ENCODE measurements at places on chromosomes 6 and 20.

GRCh38 chr20:58907320-58908137 is 55.0 kb downstream of the GNAS start:
- DNase-seq, result peak; percentile 98

- no peak for DNase-seq
These were observed 2.4 kb downstream of the SYNE1 start for GRCh38 chr6:152634773-152635172.

DNA sequence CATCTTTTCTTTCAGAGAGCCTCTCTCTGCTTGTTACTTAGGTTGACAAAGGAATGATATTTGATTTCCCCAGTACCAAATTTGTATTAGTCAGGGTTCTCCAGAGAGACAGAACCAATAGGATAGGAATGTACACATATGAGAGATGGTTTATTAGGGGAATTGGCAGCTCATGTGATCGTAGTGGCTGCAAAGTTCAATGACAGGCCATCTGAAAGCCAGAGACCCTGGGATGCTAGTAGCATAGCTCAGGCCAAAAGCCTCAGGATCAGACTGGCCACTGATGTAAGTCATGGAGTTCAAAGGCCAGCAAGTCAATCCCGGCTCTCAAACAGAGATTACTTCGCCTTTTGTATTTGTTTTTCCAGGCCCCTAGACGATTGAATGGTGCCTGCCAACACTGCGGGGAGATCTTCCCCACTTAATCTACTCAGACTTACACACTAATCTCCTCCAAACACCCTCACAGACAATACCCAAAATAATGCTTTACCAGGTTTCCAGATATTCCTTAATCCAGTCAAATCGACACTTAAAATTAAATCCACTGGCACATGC is 215.5 kb downstream of the ALDH8A1 start:
- DNase-seq, result no peak

DNA sequence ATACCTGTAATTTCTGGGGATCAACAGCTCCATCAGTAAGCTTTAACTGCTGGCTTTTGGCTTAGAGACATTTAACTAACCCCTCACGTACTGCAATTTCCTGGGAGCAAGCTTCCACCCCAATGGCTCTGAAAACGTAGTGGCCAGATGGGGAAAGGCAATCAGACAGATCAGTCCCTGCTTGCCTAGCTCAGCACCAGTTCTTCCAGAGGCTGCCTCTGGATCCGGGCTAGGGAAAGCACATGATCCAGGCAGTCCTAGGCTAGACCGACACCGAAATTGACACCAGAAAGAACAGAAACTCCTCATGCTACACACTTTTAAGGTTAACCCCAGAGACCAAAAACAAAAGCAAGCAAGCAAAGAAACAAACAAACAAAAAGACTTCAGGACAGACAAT is 13.3 kb downstream of the PREP start:
- no peak for DNase-seq

DNA sequence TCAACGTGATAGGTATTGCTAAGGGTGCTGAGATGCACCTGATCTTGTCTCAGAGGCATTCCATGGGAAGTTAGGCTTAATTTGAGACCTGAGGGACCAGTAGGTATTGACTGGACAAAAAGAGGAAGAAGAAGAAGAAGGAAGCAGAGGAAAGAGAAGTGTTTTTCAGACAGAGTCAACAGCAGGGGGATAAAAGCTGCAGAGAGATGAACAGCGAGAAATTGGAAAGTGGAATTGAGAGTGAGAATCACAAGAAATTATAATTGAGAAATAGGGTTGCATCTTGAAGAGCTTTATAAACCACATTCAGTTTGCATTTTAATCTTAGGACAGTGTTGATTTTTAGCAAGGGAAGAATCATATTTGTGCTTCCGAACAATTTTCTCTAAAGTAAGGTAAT is 254.0 kb downstream of the CD83 start:
- no peak for DNase-seq

- no peak for DNase-seq
These were observed 19.5 kb downstream of the PERP start for GRCh38 chr6:138087593-138088325.

DNA sequence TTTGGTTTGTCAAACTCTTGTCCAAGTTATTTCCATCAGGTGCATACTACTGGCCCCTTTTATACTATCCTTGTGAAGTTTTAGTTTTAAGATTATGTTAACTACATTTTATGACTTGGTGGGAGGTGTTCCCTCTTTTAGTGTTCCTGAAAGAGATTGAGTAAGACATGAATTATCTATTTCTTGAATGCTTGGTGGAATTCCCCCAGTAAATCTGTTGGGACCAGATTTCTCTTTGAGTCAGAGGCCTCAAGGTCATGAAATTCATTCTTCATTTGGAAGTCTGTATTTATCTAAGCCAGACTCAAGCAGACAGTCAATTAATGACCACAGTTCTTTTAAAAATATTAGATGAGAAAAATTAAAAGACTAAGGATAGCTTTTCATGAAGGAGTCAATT is 81.3 kb downstream of the MOXD1 start:
- DNase-seq, result no peak

GRCh38 chr6:70707893-70708292 is 40.2 kb downstream of the SMAP1 start:
- DNase-seq, result no peak

DNA sequence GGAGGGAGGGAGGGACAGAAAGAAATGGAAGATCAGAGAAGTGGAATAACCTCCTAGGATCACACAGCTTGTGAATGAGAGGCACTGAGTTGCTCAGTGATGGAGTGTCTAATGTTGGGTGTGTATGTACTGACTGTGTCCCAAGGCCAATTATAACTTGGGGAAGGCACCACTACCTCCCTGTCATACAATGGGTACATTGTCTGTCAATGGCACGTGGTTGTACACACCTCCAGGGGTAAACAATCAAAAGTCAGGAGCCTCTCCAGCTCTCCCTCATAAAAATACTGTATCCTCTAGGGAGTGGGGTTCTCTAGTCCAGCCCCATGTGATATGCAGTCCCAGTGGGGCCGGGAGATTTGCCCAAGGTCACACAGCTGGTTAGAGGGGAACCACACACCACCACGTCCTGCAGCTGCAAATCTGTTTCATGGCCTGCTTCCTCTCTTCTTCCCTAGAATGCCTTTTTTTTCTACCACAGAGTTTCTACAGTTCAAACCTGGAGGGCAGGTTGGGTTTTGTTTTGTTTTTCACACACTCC is 112.5 kb downstream of the SNX5 start:
- DNase-seq, result peak; percentile 86

DNA sequence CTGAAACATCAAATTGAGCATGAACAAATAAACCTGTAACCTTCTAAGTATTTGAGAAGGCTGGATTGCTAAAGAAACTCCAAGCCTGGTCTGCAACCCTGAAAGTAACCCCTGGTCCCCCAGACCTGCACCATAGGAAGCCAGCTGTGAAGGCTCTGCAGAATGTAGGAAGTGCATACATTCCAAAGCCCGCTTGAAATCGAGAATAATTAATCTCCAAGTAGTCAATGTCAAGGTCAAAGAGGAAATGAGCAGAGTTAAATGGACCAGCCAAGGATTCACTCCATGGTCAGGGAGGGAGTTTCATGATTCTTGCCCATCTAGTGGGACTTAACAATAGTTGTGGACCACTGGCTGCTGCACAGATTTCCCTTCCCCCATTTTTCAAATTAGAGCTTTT is 107.6 kb upstream of the RNF24 start:
- DNase-seq, result no peak

DNA sequence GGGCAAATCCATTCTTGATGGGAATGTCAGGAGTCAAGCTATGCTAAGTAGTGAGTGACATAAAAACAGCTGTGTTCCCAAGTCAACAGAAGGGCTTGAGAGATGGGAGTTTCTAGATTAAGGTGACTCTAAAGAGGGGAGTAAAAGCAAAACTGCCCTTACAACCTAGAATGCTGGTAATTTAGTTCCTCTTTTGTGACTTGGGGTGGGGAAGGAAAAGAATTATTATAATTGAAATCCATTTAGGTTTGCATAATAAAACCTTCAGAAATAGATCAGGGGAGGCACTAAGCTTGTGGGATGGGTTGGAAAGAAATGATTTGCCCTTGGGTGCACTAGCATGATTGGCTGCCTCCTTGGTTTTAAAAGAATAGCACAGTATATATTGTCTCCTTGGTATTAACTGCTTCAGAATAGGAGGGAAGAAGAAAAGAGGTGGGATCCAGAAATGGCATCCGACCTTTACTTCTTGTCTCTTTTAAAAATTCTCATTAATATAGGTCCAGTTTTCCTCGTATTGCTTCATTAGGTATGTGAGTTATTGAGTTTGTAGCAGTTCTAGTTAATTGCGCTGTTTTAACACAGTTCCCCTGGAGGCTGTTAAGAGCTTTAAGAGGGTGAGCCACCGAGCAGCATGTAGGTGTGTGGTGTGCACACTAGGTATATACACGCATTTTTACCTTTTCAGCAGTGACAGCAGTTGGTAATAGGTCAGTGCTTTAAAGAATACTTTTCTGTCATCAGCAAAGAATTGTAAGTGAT is 95.3 kb upstream of the VSTM2L start:
- DNase-seq, result no peak

DNA sequence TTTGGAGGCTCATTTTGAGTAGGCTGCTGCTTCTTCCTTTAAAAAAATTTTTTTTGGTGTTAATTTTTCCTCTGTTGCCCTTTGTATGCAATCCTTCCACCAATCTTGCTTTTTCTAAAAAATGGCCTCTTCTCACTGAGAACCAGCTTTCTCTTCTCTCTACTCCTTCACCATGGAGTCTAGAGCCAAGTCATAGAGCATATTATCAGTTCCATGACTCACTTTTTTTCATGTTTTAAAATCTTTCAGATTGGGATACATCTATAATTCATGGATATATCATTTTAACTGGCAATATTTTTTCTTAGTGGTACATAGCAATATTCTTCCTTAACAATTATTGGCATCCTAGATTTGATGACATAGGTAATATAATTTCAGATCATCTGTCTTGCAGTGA is 62.7 kb downstream of the SLX4IP start:
- DNase-seq, result no peak

- no peak for DNase-seq
These were observed 139.6 kb downstream of the PHACTR3 start for GRCh38 chr20:59743767-59744485.

- no peak for DNase-seq
These were observed at the start of gene HMGCLL1 for GRCh38 chr6:55578537-55579363. HMGCLL1 (minus strand) TSS chr6:55579192; CDS start chr6:55579055, 137 bp downstream.

GRCh38 chr6:15268137-15268908 is 22.5 kb downstream of the JARID2 start:
- DNase-seq, result no peak
